Esophagus muscularis mucosa (tissue), 4 donors: ENCODE measurements at places on chromosomes 7 and 10. TPM values are rescaled to one million over a fixed set of nuclear protein-coding genes. Genes with fewer than 3 reads are reported as not detected.

The IL15RA gene
- total RNA-seq: 19.5 TPM

- no peak for DNase-seq
Observed at GRCh38 chr7:111045449-111045848, 45.5 kb upstream of the LRRN3 start.

DNA sequence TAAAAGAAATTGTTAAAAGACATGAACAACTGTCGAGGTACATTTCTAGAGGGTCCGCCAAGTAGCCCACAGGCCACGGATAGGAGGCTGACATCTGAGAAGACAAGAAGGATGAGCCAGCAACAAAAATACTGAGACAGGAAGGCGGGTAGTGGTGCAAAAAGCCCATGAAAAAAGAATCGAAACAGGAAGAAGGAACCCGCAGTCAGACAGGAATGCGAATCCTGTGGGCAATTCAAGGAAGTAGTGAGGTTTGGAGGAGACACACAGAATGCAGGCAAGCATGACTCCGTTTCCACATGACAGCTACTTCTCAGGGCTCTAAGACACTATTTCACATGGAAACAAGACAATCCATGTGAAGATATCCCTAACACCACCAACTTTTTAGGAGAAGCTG, 125.2 kb downstream of the DOCK4 start:
- DNase-seq: no peak

DNA sequence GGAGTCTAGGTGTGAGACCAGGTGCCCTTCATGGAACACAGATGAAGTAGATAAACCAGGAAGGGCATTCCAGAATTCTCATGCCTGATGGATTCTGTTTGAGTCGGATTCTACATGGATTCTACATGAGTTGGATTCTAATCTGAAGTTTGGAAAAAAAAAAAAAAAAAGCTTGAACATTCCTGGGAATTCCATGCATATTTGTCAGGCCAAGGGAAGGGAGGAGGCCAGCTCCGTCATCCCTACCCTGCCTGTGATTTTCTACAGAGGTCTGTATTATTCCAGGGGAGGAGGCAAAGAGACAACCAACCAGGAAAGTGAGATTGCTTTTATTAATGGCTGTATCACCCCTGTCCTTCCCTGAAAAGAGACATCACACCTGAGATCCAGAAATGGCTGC, 27.8 kb upstream of the EBLN1 start:
- DNase-seq: no peak

- DNase-seq: no peak
Observed at GRCh38 chr7:77197141-77197540, 2.5 kb downstream of the FGL2 start.

DNA sequence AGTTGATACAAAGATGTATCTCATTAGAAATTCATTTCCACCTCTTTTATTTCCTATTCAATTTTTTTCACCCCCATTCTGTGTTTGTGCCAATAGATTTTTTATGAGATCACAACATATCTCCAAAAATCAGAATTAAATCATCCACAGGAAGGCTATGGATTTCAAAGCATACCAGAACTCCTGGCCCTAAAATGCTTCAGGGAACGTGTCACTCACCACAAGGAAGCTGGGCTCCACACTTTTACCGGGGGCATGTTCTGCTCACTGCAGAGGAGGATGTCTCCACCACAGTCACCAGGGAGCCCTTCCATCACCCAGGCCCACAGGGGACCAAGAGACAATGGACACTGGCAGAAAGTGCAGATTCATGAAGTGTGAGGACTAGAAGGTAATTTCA, 456.8 kb downstream of the KCNMA1 start:
- DNase-seq: no peak

- no peak for DNase-seq
Observed at GRCh38 chr7:30436518-30436917, 42.1 kb downstream of the NOD1 start.

- DNase-seq: no peak
Observed at GRCh38 chr7:135077642-135078041, 70.2 kb upstream of the TMEM140 start.

DNA sequence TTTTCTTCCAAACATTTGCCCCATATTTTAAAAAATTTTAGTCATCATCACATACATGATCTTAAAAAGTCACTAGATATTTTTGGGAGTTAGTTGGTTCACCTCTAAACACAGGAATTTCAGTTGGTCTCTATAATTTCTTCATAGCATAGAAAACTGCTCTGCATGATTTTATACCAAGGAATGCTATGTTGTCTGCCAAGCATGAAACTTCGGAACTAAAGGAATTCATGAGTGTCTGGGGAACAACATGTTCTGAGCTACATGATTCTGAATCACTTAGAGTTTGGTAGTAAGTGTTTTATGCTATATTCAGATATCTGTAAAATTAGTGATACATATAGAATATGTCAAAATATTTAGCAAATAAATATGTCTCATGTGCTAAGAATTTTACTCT, 957.8 kb downstream of the GATA3 start:
- DNase-seq: no peak

DNA sequence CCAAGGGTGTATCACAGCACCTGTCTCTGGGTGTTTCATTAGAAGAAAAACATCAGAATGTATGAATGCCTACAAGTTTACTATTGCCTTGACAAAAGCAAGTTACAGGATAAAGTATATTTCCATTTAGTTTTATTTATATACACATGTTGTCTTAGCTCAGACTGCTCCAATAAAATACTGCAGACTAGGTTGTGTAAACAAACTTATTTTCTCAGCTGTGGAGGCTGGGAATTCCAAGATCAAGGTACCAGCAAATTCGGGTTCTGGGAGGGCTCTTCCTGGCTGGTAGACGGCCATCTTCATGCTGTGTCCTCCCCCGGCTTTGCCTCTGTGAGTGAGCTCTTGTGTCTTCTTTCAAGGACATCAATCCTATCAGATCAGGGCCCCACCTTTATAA, 77.1 kb upstream of the UNC5B start:
- no peak for DNase-seq

DNA sequence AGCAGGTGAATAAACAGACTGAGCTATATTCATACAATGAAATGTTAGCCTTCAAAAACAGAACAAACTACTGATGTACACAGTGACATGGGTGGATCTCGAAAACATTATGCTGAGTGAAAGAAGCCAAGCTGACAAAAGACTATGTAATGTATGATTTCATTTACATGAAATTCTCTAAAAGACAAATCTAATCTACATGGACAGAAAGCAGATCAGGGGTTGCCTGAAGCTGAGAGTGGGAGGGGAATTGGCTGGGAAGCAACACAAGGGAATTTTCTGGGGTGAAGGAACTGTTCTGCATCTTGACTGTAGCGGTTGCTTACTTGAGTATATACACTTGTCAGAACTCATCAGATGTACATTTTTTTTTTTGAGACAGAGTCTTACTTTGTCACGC, 121.7 kb upstream of the SVIL start:
- no peak for DNase-seq
